Bronchial epithelial cell (primary cell): ENCODE measurements at places on chromosomes 2 and 18.

GRCh38 chr2:9618410-9618809, 12.4 kb downstream of the YWHAQ start:
- no peak for DNase-seq

DNA sequence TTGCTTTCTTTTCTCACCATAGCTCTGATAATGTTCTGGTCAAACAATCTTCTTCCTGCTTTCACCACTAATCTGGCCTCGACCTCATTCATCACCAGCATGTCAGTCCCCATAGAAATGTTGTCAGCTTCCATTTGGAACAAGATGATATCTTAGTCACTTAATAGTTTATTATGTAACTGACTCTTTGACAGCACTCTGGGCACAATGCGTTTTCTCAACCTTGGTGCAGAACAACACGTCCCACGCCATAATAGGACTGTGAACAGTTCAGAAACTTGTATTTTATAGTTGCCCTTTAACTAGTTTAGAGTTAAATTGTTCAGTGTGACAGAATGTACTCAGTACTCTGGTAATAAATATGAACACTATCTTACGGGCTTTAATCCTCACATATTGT, 106.0 kb downstream of the MC4R start:
- DNase-seq: no peak

DNA sequence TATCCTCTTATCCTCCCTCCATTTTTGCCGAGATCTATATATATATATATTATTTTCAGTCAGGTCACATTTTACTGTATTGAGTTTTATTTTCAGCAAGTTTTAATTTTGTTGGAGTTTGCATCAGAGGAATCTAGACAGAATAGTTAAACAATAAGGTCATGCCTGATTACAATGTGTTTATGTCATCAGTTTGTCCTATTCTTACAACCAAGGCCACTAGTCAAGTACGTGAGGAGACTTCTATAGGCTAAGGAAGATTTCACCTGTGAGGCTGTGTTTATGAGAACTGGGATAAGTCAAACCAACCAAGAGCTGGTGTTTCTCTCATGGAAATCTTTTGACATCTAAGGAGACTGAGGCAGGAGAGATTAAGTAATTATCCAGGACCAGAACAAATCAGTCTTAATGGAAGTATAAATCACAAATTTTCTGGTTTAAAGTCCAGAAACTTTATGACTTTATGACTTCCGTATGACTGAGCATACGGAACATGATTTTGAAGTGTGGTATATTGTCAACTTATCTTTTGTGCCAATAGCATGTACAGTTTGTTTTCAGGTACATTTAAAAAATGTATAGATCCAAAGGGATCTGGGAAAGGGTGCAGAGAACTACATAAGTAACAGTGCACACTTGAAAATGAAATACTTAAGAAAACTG, 100.0 kb upstream of the DTNA start:
- no peak for DNase-seq

DNA sequence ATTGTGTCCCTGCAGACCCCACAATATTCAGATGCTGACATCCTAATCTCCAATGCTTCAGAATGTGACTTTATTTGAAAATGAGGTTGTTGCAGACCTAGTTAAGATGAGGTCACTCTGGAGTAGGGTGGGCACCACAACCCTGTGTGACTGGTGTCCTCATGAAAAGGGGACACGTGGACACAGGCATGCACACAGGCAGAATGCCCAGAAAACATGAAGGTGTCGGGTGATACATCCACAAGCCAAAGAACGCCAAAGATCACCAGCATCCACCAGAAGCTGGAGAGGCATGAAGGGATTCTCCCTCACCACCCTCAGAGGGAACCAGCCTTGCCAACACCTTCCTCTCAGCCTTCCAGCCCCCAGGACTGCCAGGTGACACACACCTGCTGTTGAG, 69.3 kb downstream of the AFF3 start:
- DNase-seq: no peak

DNA sequence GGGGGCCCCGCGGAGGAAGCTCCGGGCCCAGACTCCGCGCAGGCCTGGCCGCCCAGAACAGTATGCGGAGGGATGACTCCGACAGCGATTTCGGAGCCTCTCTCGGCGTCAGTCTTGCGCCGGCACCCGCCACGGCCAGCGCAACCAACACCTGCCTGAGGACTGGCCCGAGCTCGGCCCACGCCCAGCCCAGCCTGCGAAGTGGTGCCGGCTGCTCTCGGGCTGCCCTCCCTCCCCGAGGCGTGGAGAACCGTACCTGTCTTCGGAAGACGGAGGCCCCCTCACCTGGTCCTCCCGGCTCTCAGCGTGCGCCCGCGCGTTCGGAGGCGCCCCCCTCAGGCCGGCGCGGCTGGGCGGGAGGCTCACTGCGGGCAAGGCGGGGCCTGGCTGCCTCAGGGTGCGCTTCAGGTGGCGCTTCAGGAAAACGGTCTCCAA, at the start of gene M1AP:
M1AP (minus strand) TSS at position 322 of the 435 bp plus-strand sequence. CDS start 8,055 bp downstream, outside the sequence.
- DNase-seq: no peak
